ENCODE measurements at places on chromosomes 12 and 14. TPM values are rescaled to one million over a fixed set of nuclear protein-coding genes. Genes with fewer than 3 reads are reported as not detected.

Gene VPS29
- total RNA-seq = 111 TPM

DNA sequence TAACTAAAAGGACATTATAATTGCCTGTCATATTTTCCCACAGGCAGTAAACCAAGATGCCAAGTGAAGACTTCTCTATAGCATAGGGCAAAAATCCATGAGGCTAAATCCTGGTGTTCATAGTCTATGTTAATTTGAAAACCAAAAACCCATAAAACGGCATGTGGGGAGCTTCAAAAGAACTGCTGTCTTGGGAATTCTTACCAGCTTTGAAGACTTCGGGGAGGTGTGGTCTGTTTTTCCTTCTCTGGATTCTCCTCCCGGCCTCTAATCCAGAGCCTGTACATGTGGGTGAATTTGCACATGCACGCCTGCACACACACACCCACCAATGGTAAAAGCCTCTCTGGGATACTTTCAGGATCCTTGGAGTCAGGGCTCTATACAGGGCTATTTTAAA lies 61.9 kb upstream of the IFNG-AS1 start:
- no peak for DNase-seq

Gene SPTB
- not detected for total RNA-seq

- DNase-seq = no peak
These were observed 19.4 kb downstream of the TXNRD1 start for GRCh38 chr12:104234926-104235499.

DNA sequence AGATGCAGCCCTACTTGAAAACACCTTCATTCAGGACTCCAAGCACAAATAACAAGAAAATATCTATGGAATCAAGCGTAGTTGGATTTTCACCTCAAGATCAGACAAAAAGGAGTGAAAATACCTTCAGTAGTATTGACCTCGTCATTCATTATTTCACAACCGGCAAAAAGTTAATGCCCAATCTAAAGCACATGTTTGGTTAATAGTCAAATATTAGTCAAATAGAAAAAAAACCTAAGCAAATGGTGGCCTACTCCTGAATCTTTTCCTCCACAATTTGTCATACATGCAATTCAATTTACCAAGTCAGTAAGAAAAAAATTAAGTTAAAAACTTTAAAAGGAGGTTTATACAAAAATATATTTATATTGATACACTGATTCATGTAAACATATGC lies 50.0 kb downstream of the SLC38A4 start:
- DNase-seq = no peak

DNA sequence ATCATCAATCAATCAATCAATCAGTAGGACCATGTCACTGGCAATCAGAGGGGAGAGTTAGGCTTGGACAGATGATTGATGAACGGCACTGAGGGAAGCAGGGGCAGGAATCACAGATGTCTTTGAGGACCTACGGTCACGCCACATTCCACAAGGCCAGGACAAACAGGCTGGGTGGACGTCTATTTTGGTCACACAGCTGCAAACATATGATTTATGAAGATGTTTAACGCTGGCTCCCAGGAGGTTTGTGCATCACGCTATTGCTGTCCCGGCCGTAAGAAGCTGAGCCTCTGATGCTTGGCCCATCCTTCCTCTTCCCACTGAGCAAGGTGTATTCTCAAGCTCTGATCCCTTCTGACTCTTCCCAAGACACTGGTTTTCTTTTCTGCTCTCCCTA lies 160.8 kb downstream of the FOXN3 start:
- no peak for DNase-seq

Data from activated T-helper 1 cell treated with anti-CD3 and anti-CD28 coated beads, Interleukin-12 subunit alpha, Interleukin-12 subunit beta, Interleukin-2, Interleukin-4 antibody, amounts not matched to agents 30 ng/mL and 10 ng/mL and 1 ng/mL, durations not matched to agents 14 hours and 24 hours and 36 hours (primary cell).